Mesenchymal stem cell (in vitro differentiated cells and primary cell): ENCODE measurements at places on chromosomes 11 and 22.

- no peak for DNase-seq
These were observed 9.7 kb downstream of the FBLN1 start for GRCh38 chr22:45512363-45512762.

DNA sequence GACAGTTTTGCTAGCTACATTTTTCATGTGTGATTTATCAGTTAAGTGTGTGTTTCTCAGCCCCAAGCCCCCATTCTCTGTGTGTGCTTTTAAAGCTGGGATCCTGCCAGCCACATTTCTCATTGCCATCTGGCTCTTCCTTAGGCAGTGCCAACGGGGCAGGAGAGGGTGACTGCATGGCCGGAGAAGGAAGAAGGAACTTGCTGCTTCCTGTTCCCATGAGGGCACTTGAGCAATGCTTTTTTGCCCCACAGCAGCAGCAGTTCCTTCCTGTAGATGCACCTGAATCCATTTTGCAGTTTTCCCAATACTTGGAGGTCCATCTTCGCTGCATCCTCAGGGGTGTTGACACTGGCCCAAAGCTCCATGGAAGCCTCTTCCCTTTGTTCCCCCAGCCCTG lies 37.5 kb downstream of the TNRC6B start:
- DNase-seq = no peak

DNA sequence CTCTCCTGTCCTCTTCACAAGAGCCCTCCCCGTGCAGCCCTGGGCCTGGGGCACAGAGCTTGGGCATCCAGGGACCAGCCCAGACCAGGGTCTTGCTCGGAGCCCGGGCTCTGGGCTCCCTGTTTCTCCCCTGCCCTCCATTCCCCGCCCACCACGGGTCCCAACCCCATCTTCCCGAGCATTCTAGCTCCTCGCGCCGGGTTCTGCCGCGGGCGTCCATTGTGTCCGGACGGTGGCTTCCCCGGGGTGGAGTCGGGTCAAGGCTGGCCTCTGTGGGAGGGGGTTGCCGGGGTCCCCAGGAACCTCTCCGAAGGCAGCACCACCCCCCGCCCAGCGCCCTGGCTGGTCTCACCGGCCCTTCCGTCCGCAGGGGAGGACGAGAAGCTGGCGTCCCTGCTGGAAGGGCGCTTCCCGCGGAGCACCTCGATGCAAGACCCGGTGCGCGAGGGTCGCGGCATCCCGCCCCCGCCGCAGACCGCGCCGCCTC lies 18.1 kb upstream of the ACR start:
- DNase-seq = no peak

DNA sequence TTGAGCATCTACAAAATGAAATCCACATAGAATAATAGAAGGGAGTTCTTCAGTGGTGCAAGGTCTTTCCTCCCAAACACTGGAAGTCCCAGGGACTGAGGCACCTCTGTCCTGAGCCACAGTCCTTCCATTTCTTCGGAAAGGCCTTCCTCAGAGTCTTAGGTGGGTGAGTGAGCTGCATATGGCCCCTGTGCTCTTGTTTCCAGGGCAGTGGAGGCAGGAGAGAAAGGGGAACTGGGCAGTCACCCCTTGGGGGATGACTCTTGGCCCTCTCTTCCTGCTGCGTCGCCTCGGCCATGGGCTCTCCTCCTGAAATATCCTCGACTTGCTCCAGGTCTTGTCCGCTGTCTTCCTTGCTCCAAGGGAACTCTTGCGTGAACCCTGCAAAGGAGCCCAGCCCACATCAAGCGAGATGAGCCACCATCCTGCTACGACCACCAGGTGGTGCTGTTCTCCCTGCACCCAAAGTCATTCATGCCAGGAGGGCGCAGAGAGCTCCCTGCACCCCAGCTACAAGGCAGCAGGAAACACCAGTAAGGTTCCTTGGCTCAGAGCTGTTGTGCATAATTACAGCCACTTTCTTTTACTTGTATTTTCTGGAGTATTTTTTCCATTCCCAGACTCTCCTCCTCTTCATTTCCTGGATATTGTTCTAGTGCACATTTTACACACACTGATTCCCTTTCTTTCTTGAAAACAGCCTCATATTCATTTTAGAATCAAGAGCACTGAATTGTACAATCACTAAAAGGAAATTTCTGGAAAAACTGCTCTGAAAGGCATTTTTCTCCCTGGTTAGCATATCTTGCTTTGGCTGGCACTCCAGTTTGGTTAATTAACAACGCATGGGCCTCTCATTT lies 397.8 kb downstream of the OPCML start:
- DNase-seq = no peak

DNA sequence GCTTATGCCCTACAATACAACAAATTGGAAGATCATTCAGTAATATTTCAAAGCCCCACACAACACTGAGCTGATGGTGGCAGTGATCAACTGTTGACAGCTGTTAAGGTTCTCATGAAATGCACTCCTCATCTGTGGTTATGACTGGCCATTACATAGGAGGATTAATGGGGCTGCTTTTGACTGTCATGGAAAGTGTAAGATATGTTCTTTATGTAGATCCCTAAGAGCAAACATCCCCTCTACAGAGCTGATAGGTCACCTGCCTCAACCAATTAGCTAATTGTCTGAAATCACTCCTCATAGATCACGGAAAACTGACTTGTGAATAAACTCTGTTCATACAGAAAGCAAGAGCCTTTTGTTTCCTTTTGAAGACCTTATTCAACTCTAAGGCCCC lies 78.1 kb downstream of the GAB2 start:
- DNase-seq = no peak

GRCh38 chr22:29641700-29642330 lies 38.4 kb downstream of the NF2 start:
- DNase-seq = peak; percentile 86

GRCh38 chr22:22178992-22179391 lies 65.6 kb upstream of the VPREB1 start:
- no peak for DNase-seq
